ENCODE measurements at places on chromosomes 3 and 15. TPM values are rescaled to one million over a fixed set of nuclear protein-coding genes. Genes with fewer than 3 reads are reported as not detected.

Gene COL7A1
- total RNA-seq = 1.5 TPM

Gene PPP1R14D
- total RNA-seq = not detected

Gene HIGD2B
- 0.26 TPM for total RNA-seq

Gene CCDC80
- not detected for total RNA-seq

Gene DZIP1L
- total RNA-seq = not detected

Gene ADPRH
- total RNA-seq = 9.2 TPM

Gene SNTN
- not detected for total RNA-seq

GRCh38 chr3:6542795-6543194 lies 318.1 kb upstream of the GRM7 start:
- DNase-seq = no peak

- DNase-seq = no peak
These were observed 21.2 kb downstream of the CCR4 start for GRCh38 chr3:32972482-32973146.

- DNase-seq = no peak
These were observed 222.9 kb downstream of the WDR72 start for GRCh38 chr15:53536479-53537120.

DNA sequence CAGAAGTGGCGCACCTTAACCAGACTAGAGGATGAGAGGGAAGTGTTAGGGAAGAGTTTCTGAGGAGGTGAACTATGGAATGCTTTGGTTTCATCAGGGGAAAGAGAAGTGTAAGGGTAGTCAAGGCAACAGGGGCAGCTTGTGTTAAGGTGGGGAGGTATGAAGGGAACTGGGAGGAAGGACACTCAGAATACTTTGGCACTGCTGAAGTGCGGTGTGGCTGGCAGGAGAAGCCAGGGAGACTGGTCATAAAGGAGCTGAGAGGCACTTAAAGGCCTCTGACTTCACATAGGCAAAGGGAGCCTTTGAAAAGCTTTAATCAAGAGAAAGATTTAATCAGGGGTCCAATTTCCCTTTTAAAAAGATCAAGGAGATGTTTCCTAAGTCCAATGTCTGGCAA lies 129.0 kb downstream of the ERC2 start:
- no peak for DNase-seq

GRCh38 chr15:52737720-52738119 lies 52.4 kb downstream of the ONECUT1 start:
- DNase-seq = no peak

GRCh38 chr3:59540696-59541095 lies 490.9 kb upstream of the CFAP20DC start:
- DNase-seq = no peak

GRCh38 chr15:69395991-69396390 lies 18.2 kb upstream of the KIF23 start:
- no peak for DNase-seq

DNA sequence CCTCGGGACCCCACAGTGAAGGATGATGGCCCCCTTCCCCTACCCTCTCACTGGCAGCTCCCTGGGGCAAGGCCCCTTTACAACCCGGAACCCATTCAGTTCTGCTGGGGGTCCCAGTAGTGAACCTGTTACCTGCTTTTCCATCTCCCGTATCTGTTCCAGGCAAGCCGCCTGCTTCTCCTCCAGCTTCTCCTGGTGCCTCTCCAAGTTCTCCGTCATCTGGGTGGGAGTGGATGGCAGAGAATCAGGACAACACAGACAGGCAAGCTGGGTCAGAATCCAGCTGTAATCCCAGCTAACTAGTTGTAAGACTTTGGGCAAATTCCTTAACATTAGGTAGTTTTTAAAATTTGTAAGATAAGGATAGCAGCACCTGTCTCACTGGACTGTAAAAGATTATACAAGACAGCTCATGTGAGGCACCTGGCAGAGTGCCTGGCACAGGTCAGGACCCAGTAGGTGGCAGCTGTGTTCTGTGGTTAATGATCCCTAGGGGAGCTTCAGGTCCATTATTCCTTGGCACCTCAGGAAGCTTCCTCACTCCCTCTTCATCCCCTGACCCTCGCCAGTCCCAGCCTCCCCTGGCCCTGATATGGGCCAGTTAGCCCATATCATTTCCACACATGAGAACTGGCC lies 6.4 kb upstream of the ANKRD63 start:
- no peak for DNase-seq

DNA sequence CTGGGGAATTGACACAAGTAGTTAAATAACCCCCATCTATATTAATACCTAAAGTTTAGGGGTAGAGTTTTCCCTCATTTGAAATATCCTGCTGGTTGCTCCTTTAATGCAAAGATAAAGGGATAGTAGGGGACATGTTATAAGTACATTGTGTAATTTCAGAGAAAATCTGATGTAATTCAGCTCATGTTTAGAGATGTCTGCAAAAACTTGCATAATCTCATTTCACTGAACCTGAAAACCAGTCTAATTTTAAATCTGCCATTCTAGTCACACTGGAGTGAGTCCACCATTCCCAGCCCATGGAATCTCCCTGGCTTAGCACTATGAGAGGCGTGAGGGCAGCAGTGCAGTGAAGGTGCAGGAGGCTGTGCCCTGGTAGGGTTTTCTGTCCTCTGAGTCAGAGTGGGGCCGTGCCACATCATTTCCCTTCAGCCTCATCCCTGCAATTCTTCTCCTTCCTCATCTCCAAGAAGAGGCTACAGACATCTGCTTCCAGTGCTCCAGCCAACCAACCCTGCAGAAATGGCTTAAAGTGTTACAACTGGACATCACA lies 246.3 kb upstream of the UMPS start:
- DNase-seq = no peak

- no peak for DNase-seq
These were observed 118.2 kb downstream of the NSMCE3 start for GRCh38 chr15:29151484-29151857.

GRCh38 chr3:196971094-196971698 lies 2.6 kb upstream of the PIGZ start:
- no peak for DNase-seq

GRCh38 chr3:30231277-30232141 lies 374.9 kb upstream of the TGFBR2 start:
- no peak for DNase-seq
